ENCODE measurements at places on chromosomes 7 and 10.

DNA sequence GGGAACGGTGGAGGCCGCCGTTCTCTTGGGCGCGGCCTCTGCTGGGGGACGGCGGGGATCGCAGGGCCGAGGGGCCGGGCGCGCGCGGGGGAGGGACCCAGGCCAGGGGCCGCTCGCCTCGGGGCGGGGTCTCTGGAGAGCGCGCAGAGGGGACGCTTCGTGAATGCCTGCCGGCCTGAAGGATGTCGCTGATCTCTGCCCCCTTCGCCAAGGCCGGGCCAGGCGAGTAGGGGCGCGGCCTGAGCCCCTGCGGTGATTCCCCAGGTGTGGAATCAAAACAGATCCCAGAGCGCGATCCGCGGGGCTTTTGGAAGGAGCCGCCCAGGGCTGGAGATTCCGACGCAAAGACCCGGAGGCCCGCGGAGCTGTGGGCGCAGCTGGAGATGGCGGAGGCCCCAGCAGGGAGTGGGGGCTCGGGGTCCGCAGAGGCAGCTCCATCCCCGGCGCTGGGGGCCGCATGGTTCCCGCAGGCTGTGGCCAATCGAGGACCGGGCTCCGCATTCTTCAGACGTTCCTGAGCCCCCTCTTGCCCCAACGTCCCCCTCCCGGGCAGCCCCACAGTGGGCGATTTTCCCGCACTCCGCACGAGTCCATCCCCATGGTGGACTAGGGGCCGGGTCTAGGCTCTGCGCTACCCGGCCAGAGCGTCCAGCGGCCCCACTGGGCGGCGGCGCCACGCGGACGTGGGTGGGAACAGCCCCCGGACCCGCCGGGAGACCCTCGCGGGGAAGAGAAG lies 166.0 kb downstream of the ACTR3B start:
- DNase-seq = no peak

GRCh38 chr7:96903906-96904305 lies 101.4 kb upstream of the DLX6 start:
- DNase-seq = no peak

GRCh38 chr10:88243836-88244730 lies 339.0 kb downstream of the RNLS start:
- DNase-seq = peak; percentile 89

- no peak for DNase-seq
These were observed 28.8 kb upstream of the INPP5A start for GRCh38 chr10:132508581-132509443.

GRCh38 chr10:124493214-124493882 lies 31.7 kb downstream of the LHPP start:
- DNase-seq = no peak

DNA sequence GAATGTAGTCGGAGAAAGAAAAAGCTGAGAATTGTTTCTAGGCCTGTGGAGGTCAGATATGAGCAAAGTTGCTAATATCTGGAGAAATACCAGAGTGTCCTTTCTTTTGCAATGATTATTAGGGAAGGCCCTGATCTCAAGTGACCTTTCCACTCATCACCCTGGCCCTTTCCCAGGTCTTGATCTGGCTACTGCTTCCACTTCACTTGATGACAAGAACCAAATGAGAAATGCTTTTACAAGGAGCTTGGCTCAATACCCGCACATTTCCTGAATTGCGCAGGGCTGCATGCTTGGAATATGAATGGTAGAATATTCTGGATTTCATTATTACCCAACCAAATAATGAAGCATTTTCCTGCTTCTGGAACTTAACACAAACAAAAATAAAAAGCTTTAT lies 104.6 kb downstream of the ITGB8 start:
- DNase-seq = no peak

DNA sequence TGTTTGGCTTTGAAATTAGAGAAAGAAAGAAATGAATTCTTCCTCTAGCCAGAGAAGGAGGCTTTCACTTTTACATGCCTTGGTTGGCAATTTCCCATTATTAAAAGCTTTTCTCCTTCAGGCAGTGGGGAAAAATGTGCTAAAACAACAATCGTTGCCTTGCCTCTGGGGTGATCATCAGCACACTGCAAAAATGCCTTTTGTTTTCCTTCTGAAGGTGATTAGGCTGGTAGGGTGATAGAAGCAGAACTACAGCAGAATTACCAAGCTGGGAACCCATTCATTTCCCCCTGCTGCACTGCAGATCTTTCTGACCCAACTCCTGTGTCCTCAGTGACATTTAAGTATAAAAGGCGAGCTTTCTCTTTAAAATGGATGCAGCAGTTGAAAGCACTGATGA lies 22.2 kb downstream of the ANK3 start:
- no peak for DNase-seq

DNA sequence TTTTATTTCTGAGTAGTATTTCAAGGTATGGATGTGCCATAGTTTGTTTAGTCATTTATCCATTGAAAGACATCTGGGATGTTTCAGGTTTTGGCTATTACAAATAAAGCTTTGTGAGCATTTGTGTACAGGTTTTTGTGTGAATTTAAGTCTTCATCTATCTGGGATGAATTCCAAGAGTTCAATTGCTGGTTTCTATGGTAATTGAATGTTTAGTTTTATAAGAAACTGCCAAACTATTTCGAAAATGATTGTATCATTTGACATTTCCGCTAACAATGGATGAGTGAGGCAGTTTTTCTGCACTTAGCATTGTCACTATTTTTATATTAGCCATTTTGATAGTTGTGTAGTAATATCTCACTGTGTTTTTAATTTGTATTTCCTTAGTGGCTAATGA lies 99.4 kb downstream of the WDFY4 start:
- no peak for DNase-seq

GRCh38 chr7:25405736-25406135 lies 177.4 kb upstream of the NPVF start:
- DNase-seq = no peak

DNA sequence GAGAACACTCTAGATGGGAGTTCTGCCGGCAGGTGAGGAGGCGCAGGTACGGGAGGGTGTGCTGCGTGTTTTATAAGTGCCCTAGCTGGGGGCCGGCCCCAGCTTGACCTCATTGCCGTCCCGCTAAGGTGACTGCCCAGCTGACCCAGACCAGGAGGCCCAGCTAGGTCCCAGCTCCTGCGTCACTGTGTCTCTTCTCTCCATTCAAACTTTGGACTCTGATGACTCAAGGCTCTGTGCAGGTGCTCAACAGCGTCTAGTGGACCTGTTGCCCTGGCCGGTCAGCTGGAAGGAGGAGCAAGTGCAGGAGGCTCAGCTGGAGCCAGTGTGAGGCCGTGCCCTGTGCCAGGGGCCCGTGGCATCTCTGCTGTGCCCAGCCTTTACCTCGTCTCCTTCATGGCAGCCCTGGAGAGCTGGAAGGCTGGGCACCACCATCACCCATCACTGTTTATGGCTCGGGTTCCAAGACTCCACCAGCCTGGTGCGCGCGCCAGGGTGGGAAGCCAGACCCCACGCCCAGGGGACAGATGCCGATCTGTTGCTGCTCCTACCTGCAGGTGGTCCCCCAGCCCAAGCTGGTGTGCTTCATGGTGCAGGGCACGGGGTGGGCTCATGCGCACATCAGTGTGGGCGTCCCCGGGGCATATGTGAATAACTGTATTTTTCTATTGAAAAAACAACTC lies 14.6 kb downstream of the LHPP start:
- DNase-seq = no peak

GRCh38 chr10:113957013-113957412 lies 86.7 kb upstream of the ADRB1 start:
- DNase-seq = no peak

GRCh38 chr7:30465811-30466180 lies 12.8 kb downstream of the NOD1 start:
- no peak for DNase-seq

- DNase-seq = no peak
These were observed 8.8 kb downstream of the PARP12 start for GRCh38 chr7:140053812-140054539.

Measured in cerebellar nuclear complex (tissue), 1 donor.